ENCODE measurements at places on chromosomes 5 and 9.

DNA sequence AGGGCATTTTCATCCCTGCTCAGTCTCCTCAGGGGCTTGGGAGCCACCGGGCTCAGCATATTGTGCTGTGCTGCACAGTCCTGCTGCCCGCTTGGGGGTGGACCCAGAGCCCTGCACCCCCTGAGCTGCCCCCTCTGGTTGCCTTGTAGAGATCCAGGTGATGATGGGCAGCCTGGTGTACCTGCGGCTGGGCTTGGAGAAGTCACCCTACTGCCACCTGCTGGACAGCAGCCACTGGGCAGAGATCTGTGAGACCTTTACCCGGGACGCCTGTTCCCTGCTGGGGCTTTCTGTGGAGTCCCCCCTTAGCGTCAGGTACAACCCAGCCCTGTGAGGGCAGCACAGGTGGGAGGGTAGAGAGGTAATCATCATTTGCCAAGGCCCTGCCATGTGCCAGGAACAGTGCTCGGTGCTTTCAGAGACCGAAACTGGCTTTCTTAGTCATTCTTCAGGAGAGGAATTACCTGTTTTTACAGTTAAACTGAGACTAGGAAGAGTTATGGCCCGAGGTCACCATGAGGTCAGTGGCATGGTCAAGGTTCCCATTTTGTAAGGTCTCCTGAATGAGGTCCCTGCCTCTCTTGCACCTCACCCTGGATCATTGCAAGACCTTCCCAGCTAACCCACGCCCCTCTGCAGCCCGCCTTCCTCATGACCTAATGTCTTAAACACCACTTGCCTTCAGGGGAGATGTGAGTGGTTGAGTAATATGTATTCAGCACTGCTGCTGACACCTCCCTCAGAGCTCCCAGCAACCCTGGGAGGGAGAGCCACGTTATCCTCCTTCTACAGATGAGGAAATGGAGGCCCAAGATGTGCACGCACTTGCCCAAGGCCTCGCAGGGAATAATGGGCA is 7.5 kb downstream of the NHP2 start:
- no peak for DNase-seq

- DNase-seq = no peak
Measured at GRCh38 chr5:108813673-108814072, 66.0 kb downstream of the FER start.

DNA sequence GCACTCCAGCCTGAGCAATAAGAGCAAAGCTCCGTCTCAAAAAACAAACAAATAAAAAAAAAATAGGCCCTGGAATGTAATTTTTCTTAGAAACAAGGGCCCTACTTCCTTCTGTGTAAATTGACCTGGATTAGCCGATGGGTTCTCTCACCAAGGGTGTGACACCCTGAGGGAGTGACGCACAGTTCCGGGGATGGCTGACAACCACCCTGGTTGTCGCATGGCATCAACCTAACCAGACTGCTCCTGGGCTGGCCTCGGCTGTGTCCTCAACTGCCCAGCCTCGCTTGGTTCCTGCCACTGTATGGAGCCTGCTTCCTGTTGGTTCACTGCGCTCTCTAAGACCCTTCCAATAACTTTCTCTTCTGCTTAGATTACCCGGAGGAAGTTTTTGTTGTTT is 51.2 kb upstream of the SPATA31D4 start:
- no peak for DNase-seq

DNA sequence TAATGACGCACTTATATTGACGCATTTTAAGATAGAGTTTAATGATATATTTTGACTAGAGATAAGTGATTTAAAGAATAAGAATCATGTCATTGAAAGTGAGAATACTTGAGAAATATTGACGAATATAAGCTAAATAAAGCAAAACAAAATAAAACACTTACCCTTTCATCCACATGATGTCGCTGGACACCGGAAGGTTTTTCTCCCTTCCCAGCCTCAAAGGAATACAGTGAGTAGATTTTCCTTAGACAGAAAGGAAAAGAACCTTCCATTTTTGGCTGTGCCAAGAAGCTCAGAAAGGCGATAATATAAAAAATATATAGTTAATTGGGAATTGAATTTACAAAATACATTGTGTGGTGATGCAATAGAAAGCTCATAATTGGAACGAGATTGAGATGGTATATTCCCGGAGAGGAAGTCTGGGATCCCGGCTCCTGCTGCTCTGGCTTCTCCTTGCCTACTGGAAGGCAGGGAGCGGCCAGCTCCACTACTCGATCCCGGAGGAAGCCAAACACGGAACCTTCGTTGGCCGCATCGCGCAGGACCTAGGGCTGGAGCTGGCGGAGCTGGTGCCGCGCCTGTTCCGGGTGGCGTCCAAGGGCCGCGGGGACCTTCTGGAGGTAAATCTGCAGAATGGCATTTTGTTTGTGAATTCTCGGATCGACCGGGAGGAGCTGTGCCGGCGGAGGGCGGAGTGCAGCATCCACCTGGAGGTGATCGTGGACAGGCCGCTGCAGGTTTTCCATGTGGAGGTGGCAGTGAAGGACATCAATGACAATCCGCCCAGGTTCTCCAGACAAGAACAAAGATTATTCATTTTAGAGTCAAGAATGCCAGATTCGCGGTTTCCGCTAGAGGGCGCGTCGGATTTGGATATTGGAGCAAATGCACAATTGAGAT is at the start of gene PCDHA5:
PCDHA5 (plus strand) TSS at position 239 of the 906 bp plus-strand sequence.
- DNase-seq = no peak

DNA sequence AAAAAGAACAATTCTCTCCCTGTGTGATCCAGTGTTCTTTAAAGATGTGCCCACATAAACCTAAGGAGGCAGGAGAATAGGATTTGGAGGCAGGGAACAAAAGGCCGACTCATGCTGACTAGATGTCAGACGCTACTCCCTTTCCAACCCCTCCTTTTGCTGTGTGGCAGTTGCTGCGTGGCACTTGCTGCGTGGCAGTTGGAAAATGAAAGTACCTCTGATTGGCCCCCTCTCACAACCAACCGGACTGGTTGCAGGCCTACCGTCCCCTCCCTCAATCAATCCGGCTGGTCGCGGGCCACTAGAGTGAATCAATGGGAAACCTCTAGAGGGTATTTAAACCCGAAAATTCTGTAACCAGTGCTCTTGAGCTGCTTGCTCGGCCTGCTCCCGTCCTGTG is 551.0 kb downstream of the KIF4B start:
- DNase-seq = no peak

- DNase-seq = no peak
Measured at GRCh38 chr5:42366051-42366450, 57.2 kb upstream of the GHR start.

Measured in HS-5 (cell line).